Activated CD8-positive, alpha-beta memory T cell treated with anti-CD3 and anti-CD28 coated beads for 48 hours (primary cell): ENCODE measurements at places on chromosomes 6 and 20.

DNA sequence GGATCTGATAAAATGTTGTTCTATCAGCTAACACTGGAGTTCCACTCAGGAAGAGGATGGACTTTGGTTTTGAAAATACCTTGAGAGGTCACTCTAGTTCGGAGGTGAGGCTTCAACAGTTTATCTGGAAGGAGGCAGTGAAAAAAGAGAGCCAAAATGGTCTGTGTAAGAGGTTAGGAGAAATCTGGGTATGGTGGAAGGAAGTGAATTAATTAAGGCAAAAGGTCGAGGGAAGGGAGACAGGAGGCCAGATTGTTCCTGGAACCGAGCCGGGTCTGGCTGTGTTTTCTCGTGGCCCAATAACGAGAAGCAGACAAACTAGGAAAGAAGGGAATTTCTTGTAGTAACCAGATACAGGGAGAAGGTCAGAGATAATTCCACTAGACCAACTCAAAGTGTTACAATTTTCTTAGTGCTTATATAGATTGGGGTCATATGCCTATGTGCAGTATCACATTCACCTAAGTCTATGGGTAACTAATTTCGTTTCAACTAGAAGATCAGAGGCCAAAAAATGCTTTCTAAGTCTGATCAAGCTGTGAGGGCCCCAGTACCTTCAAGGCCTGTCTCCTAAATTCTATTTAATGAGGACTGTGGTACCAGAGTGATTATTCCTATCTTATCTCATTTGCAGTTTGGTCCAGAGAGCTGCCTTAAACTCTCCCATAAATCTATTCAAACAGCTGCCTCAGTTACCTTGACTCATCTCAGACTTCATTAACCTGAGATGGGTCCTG, 96.0 kb upstream of the SNX9 start:
- no peak for DNase-seq

- no peak for DNase-seq
These were observed 1.7 kb downstream of the SLC2A4RG start for GRCh38 chr20:63741354-63741675.

- no peak for DNase-seq
These were observed 101.6 kb upstream of the CD93 start for GRCh38 chr20:23187751-23188150.

DNA sequence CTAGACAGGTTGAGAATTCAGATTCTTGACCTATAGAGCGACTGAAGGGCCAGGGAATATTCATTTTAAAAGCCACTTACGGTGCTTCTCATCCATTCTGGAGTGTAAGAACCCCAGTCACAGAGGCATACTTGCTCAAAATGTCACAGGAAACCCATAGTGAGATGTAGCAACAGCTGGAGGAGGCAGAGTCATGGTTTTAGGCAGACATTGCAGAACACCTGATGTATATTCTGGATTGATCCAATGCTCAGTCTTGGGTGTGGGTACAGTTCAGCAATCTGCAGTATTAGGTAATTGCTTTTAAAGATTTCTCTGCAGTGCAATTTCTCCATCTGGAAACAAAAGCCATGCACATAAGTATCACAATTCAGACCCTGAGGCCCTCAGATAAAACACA, 137.4 kb upstream of the SLC22A23 start:
- no peak for DNase-seq

GRCh38 chr6:87700397-87701343, 1.4 kb downstream of the AKIRIN2 start:
- no peak for DNase-seq

- DNase-seq = no peak
These were observed 717.4 kb upstream of the MANEA start for GRCh38 chr6:94859924-94860323.

GRCh38 chr6:110063594-110064263, 85.6 kb downstream of the GPR6 start:
- DNase-seq = no peak

- DNase-seq = no peak
These were observed 6.2 kb downstream of the SS18L1 start for GRCh38 chr20:62149532-62150309.

- no peak for DNase-seq
These were observed 241.6 kb downstream of the CDH26 start for GRCh38 chr20:60199866-60200265.

DNA sequence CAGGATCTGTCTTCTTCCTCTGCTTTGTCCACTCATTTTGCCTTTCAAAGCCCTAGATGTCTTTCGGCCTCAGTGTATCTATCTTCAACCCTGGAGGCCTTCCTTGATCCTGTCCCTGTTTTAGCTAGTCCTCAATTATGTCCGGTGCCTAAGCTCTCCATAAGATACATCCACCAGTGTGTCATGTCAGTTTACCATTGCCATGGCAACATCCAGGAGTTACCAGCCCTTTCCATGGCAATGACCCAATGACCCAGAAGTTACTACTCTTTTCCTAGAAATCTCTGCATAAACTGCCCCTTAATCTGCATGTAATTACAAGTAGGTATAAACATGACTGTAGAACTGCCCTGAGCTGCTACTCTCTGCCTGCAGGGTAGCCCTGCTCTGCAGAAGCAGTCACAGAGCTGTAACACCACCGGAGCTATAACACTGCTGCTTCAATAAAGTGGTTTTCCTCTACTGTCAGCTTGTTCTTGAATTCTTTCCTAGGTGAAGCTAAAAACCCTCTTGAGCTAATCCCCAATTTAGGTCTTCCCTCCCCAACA, 712.1 kb upstream of the AGPAT4 start:
- no peak for DNase-seq
